SK-N-SH (cell line): ENCODE measurements at places on chromosomes 7 and 10. TPM values are rescaled to one million over a fixed set of nuclear protein-coding genes. Genes with fewer than 3 reads are reported as not detected.

- DNase-seq = no peak
Observed at GRCh38 chr7:156055206-156055822, 243.1 kb upstream of the SHH start.

- DNase-seq = no peak
Observed at GRCh38 chr10:129946859-129947258, 17.2 kb downstream of the EBF3 start.

DNA sequence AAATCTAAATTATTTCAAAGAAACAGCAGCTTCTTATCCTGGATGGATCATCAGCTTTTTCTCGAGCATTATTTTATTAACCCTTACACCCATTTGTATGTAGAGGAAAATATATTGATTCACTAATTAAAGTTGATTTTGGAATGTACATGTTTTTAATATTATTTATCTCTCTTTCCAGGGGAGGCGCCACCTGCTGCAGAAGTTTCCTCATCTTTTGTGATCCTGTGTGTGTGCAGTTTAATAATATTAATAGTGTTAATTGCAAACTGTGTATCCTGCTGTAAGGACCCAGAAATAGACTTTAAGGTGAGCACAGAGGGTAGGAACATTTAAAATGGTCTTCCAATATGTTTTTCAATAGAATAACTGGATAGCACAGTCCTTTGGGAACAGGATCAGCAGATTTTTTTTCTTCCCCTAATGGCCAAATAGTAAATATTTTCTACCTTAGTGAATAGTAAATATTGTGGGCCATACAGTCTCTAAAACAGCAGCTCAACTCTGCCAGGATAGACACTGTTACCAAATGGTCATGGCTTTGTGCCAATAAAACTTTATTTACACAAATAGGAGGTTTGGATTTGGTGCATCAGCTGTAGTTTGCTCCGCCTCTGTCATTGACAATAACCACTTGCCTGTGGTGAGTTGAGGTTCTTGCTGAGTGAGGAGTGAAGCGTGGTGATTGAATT lies 30.6 kb downstream of the LMTK2 start:
- DNase-seq = no peak

DNA sequence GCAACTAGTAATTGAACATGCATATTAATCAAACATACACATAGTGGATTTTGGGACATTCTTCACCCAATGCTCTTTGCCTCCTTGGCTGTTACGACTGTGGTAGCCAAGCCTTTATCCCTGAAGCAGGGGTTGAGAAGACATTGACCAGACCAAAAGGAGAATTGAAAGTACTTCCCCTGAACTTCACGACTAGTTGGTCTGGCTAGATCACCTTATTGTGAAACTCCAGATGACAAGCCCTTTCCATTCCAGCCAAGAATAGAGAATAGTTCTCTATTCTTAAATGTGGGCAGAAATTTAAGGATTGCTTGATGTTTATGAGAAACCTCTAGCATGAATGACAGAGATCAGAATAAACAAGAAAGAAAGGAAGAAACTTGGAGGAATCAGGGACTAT lies 97.0 kb downstream of the LRMDA start:
- no peak for DNase-seq

DNA sequence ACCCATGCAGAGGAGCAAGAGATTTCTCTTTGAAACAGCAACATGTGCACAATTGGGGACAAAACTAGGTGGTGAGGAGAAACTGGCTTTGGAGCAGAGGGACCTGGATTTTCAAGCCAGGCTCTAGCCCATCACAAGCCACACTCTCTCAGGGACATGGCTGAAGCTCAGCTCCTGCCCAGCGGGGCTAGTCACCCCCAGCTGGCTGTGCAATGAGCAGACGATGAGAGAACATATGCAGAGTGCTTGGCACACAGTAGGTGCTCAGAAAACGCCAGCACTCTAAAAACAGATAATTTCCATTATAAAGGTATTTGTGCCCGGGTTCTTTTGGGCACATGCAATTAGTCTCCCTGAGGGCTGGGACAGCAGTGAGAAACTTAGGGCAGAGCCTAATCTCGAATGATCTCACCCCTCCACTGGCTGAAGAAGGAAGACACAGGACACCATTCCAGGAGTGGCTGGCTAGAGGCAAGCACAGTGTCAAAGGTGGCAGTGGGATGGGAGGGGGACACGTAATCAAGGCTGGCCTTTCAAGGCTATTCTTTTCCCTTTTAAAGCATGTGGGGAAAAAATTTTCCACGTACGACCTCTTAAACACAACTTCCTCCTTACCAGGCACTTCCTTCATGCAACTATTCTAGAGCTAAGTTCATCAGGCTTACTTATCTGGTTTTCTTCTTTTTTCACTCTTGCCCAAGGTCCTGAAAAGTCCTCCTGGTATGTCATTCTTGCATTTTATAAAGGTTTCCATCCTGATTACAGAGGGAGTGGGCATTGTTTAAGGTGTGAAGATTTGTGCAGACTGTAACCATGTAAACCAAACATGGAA lies 15.1 kb downstream of the FAM53B start:
- no peak for DNase-seq

DNA sequence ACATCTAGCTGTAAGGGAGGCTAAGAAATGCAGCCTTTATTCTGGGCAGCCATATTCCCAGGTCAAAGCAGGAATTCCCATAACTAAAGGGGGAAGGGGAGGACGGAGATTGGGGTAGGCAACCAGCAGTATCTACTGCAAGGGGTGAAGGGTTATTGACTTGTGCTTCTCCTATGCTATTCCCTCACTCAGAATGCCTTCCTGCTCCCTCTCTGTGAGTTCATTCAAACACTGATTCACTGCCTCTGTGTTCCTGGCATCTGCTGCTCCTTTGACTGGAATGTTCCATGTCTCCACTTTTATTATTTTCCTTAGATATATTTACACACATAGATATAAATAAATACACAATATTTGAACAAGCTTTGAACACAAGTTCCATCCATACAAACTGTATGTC lies 11.1 kb downstream of the HTR7 start:
- DNase-seq = no peak

GRCh38 chr7:43509906-43510305 lies 73.0 kb upstream of the STK17A start:
- DNase-seq = no peak

GRCh38 chr7:108196004-108196403 lies 65.8 kb upstream of the LAMB4 start:
- DNase-seq = no peak

GRCh38 chr10:31083765-31084184 lies 52.1 kb upstream of the ZNF438 start:
- DNase-seq = peak; percentile 47

DNA sequence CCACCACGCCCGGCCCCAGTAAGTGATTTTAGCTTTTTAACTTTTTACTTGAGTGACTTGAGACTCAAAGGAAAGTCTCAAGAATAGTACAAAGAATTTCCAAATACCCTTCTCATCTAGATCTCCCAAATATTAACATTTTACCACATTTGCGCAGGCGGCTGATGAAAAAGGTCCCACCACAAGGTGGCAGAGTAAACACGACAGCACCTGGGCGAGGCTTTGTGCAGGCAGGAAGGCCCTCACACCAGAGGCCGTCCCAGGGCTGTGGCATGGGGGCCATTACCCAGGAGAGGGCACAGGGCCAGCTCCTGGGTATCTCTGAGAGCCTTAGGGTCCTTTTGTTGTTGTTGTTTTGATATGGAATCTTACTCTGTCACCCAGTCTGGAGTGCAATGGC lies 50.0 kb upstream of the WIPI2 start:
- peak; percentile 81 for DNase-seq

DNA sequence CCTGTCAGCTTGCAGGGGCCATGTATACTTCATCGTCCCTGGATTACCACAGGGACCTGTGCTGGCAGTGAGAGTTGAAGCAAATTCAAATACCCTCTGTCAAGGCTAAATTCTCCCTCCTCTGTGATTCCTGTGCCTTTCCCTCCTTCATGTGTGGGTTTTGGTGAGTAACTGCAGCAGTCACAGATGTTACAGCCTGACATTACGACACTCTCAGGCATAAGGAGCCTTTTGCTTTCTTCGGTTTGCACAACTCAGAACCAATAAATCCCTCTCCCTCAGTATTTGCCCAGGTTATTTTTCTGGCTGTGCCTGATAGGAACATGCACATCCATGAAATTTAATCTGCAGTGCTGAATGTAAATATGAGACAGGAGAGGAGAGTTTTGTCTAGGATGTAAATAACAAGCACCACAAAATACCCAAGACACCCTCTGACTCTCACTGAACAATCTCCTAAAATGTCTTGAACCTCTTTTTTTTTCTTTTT lies 997.2 kb upstream of the GHITM start:
- DNase-seq = no peak

DNA sequence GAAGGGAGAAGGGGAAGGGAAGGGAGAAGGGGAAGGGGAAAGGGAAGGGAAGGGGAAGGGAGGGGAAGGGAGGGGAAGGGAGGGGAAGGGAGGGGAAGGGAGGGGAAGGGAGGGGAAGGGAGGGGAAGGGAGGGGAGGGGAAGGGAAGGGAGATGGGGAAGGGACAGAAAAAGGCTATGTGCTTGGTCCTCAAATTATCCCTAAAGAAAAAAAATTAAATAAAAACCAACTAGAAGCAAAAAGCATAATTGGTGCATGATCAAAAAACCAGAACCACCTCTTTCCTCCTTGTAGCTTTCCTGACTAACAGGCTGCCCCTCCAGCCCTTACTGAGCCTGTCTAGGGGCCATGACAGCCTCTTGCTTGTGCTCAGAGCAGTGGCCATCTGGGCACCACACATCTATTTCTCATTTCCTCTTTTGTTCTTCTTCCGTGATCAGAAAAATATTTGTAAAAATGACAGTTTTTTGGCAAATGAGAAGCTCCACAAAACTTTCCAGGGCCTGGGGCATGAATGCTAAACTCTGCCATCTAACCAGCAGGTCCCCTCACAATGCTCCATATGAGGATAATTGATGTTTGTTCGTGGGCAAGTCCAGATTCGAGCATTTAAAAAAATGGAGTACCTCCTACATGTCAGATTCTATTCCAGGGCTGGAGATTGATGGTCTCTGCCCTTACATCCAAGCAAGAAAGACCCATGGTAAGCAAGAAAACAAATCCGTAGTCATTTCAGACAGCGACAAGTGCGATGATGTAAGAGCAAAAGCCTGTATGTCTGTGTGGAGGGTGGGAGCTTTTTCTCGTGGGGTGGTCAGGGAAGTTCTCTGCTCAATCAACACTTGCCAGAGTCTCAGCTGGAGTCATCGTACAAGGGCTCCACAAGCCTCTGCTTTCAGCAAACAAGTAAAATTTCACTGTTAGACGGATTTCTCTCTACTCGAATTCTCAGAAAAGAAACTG lies 320.9 kb downstream of the WDR11 start:
- no peak for DNase-seq

- peak; percentile 71 for DNase-seq
Observed at GRCh38 chr7:105876964-105877601, 684 bp upstream of the ATXN7L1 start.

DNA sequence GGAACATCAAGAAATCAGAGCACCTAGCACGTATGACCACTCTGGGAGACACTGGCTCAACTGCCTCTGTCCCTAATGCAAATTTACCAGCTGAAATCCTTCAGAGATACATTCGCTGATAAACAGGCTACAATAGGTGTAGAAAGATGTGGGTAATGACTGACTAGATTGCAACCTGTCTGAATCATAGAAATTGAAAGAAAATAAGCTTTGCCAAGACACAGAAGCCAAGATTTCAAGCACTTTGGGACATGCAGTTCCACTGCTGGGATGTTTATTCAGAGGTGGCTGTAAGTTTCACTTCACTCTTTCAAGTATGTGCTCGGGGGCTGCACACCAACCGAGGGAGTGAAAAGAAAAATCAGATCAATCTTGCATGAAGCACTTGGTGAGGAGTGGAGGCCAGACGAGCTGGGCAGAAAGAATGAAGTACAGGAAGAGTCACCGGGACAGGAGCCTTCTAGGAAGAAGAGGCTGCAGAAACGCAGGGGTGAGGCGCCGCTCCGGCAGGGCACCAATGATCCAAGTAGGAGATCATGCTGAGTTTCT lies 276.7 kb downstream of the PARD3 start:
- DNase-seq = no peak

DNA sequence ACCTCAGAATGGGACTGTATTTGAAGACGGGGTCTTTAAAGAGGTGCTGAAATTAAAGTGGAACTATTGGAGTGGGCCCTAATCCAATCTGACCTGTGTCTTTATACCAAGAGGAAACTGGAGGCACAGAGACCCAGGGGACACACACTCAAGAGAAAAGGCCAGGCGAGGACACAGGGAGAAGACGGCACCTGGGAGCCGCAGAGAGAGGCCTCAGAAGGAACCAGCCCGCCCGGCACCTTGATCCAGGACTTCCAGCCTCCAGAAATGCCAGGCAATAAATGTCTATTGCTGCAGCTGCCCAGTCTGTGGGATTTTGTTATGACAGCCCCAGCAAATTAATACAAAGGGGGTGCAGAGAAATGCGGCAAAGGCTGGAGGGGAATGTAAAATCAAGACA lies 10.5 kb downstream of the CARD11 start:
- no peak for DNase-seq

GRCh38 chr7:152313831-152314604 lies 121.8 kb downstream of the KMT2C start:
- DNase-seq = peak; percentile 55

GRCh38 chr10:79130846-79131245 lies 62.1 kb downstream of the ZMIZ1 start:
- no peak for DNase-seq

DNA sequence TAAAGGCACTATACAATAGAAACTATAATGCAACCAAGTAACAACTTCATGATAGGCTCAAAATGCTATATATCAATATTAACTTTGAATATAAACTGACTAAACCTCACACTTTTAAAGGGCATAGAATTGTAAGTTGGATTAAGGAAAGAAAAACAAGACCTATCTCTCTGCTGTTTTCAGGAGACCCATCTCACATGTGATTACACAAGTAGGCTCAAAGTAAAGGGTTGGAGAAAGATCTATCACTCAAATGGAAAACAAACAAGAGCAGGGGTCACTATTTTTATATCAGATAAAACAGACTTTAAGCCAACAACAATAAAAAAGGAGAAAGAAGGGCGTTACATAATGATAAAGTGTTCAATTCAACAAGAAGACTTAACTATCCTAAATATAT lies 155.5 kb downstream of the CDK14 start:
- DNase-seq = no peak

GRCh38 chr10:30883751-30884150 lies 147.9 kb downstream of the ZNF438 start:
- no peak for DNase-seq

DNA sequence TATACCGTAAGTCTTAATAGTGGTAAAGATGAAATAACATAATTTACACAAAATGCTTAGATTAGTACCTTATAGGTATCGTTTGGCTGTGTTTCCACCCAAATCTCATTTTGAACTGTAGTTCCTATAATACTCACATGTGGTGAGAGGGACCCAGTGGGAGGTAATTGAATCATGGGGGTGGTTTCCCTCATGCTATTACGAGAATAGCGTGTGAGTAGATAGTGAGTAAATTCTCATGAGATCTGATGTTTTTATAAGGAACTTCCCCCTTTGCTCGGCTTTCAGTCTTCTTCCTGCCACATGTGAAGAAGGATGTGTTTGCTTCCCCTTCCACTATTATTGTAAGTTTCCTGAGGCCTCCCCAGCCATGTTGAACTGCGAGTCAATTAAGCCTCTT lies 426.3 kb upstream of the POT1 start:
- no peak for DNase-seq

GRCh38 chr10:100613846-100614245 lies 78.1 kb downstream of the HIF1AN start:
- DNase-seq = no peak

Gene SFMBT2
- 0.20 and 0.49 TPM in 2 replicates for polyA plus RNA-seq

Gene MRLN
- not detected in 2 replicates for polyA plus RNA-seq

Gene ANKRD30A
- not detected in 2 replicates for polyA plus RNA-seq

Gene OR6B1
- not detected in 2 replicates for polyA plus RNA-seq

Gene HOXA9
- polyA plus RNA-seq = not detected in 2 replicates

Gene RBM20
- polyA plus RNA-seq = 0.64 and 0.67 TPM in 2 replicates

Gene SPDYE2
- polyA plus RNA-seq = not detected in 2 replicates

Gene MKI67
- polyA plus RNA-seq = 5.7 and 7.5 TPM in 2 replicates

Gene FLNC
- polyA plus RNA-seq = 22.5 and 43.7 TPM in 2 replicates
